ENCODE measurements at places on chromosomes 7 and 10.

DNA sequence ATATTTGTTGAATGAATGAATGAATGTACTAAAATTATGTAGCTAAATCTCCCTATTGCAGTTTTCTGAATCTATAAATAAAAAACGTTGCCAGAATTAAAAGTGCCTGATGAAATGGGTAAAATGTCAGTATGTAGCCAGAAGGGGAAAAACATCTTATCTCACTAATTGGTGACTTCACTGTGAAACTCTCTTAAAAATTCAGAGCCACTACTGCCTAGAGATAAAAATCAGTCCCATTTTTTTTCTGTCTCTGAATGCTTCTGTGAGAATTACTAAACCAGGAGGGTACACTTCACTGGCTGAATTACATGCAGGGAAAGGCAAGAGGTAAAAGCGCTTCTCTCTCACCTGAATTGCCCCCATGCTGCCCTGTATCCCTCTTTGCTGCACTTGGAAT lies 69.6 kb upstream of the HPS1 start:
- no peak for DNase-seq

DNA sequence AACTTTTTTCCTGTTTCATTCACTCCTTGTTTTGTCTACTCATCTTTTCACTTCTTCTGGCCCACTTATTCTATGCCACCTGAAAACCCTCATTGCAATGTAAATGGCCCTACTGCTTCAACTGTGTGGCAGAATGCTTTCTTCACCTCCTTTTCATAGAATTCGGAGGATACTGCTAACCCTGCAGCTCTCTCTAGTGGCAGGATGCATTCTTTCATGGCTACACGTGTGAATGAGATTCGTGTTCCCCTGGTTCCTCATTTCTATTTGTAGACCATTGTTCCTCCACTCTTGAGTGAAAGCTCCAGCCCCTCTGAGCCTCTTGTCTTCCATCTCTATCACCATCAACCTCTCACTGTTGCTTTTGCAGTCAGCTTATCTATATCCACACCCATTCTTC lies 20.9 kb upstream of the CYP26C1 start:
- no peak for DNase-seq

DNA sequence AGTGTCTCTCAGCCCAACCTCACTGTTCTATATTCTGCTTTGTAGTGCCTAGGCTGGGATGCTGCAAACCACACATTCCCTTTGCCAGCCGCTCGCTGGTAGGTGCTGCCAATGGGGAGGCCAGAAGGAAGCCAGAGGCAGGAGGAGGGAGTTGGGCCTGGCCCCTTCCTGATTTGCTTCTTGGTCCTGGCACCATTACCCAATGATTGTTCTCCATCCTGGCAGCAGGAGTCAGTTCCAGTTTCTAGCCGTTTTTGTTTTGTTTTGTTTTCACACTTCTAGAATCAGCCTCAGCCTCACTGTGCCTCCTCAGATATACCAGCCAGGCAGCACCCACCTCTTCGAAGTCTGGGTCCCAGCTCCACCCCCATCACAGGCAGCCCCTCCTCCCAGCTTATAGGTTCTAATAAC lies 27.4 kb upstream of the LOXL4 start:
- DNase-seq = no peak

- no peak for DNase-seq
These were observed 113.9 kb downstream of the ITGA8 start for GRCh38 chr10:15605740-15606369.

DNA sequence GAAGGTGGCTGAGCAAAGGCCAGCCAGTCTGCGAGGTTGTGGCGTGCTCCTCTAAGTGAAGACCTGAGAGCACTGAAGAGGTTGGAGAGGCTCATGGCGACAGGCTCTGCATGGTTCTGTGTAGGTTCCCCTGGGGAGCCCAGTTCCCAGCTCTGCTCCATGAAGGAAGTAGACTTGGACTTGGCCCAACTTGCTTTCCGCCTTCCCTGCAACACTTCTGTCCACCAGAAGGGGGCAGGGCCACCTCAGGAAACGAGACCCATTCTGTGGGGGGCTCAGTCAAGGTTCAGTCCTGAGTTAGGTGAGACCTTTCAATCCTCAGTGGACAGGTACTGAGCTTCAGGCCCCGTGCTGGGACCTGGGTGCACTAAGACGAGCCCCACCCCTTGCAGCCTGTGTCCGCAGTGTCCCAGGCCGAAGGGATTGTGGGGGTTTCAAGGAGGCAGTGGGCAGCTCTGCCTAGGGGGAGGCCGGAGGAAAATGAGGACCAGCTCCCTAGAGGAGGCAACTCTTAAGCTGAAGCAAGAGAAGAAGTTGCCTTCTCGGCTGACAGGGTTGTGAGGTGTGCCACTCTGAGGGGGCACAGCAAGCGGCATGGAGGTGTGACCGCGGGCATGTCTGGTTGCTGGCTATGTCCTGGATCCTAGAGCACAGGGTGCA lies 15.0 kb upstream of the PCBD1 start:
- peak; percentile 78 for DNase-seq

- no peak for DNase-seq
These were observed 180.1 kb downstream of the RAPGEF5 start for GRCh38 chr7:22176791-22177412.

GRCh38 chr10:82742478-82742877 lies 867.5 kb downstream of the NRG3 start:
- no peak for DNase-seq

DNA sequence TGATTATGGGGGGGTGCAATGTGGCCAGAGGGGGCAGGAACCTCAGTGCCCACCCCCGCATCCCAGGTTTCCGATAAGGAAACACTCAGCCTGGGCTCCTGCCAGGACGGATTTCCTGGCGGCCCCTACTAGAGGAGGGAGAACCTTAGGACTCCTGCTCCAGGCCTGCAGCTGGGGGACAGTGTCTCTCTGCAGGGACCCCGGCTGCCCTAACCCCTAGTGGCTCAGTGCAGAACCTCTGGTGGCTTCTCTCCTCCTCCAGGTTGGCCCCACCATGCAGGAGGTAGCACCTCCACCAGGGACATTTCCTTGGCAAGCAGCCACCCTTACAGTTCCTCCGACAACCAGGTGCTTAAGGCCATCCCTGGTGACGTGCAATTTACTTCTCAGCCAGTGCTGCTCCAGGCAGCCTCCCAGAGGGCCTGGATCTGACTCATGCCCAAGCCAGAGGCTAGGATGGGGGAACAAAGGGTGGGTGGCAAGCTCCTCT lies 31.9 kb downstream of the SH2B2 start:
- no peak for DNase-seq

GRCh38 chr10:8055420-8056349 lies 1.2 kb downstream of the GATA3 start:
- DNase-seq = peak; percentile 50

DNA sequence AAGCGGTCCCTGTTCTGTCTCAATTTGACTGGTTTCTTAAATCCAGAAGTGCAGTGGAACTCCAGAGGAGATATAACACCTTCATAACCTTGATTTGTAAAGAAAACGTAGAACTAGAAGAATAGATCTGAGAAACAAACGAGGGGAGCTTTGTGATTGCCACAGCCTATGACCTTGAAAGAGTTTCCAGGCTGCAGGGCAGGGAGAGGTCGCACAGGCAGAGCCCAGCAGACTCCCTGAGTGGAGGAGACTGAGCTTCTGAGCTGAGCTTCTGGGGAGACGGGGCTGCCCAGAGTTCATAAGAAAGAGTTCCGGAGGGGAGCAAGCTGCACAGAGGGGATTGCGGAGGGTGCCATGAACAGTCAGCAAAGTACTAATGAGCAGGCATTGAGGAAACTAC lies 57.8 kb downstream of the FAM185A start:
- no peak for DNase-seq

GRCh38 chr10:132136097-132136521 lies 50.6 kb upstream of the DPYSL4 start:
- no peak for DNase-seq

- DNase-seq = peak; percentile 66
These were observed 23.5 kb downstream of the TMEM273 start for GRCh38 chr10:49164559-49165188.

Measured in ecto neural progenitor cell (in vitro differentiated cells).